ENCODE measurements at places on chromosomes 6 and 20.

DNA sequence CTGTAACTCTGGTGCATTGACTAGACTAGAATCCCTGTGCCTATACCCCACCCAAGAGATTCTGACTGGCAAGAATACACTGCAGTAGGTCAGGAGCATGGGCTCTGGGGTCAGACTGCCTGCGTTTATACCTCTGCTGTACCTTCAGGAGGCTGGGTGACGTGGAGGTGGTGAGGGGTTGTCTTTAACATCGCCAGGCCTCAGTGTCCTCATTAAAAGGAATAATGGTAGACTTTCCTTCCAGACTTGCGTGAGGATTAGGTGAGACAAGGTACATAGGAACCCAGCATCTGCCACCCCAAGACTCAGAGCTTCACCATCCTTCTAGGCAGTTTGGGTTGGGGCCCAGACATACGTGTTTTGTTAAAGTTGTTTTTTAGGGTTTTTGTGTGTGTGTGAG, 44.3 kb downstream of the TM9SF4 start:
- no peak for DNase-seq

DNA sequence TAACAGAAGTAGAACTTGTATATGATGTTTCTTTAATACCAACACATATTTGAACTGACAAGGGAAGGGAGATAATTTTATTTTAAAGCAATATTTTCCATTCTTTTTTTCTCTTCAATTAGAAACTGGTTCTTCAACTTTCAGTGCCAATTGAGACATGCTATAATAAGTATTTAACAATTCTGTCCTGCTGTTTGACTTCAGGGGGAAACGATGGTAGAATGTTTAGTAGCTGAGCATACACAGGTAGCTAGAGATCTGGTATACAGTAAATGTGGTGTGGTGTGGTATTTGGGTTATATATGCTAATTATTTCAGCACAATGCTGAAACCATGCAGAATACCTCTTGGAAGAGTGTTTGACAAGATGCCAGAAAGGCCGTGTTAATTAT, 156.9 kb downstream of the ARID1B start:
- DNase-seq, result no peak

GRCh38 chr6:168837254-168838036, 396.5 kb downstream of the SMOC2 start:
- no peak for DNase-seq

DNA sequence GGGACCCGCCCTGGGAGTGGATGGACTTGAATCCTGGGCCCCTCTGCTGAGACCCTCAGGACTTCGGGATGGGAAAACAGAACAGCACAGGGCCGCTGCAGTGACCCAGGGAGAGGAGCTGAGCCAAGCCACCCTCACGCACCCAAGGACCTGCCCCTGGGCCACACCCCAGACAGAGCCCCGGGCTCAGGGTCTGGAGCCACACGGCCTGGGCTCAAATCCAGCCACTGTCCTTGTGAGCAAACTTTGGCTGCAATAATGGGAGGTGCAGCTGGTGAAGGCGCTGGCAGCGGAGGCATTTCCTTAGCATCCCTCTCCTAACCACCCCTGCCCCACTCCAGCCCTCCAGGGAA, 207.7 kb downstream of the PREX1 start:
- DNase-seq, result no peak

GRCh38 chr6:36735110-36736071, 37.8 kb downstream of the RAB44 start:
- peak; percentile 47 for DNase-seq

DNA sequence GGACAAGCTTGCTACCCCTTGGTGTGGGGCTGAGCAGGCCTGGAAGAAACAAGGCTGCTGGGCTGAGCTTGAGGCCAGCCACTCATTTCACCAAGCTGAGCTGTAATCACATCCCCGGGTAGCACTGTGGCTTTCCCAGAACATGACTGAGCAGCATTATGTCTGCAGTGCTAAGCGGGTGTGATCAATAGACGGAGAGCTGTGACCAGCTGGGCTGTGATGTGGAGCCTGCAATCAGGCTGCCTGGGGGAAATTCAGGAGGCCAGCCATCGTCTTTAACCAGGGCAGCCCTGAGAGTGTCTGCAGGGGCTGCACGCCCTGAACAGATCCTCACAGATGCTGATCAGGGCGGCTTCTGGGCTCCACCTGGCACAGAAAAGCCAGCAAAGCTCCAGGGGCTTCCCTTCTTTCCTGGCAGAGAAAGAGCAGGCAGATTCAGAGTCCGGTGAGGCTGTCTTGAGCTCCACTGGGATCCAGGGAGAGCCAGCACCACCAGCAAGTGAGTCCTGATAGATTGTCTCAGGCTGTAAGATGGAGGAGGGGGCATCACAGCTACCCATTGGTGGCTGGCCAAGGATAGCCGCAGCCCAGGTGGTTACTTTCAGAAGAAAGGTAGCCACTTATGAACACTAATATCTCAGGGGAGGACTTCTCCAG, 165.9 kb downstream of the NRN1 start:
- DNase-seq, result no peak

- DNase-seq, result no peak
Observed at GRCh38 chr20:3307078-3307477, 68.1 kb upstream of the SLC4A11 start.

DNA sequence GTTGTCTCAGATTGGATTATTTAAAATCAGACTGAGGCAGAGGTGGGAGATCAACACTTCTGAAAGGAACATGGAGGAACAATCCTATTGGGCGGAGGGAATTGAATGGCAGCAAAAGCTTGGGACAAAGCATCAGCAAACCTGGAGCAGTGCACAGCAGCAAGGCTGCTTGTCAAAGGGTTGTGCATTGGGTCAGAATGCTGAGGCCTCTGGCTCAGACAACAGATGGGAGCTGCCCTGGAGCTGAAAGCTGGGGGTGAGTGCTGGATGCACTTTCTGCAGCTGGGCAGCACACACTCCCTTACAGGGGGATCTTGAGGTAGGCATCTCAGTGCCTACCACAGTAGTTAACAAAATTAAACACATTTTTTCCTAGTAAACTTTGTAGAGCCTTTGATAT, 634.4 kb upstream of the MMS22L start:
- DNase-seq, result no peak

GRCh38 chr6:120960761-120961160, 373.5 kb downstream of the TBC1D32 start:
- DNase-seq, result no peak

DNA sequence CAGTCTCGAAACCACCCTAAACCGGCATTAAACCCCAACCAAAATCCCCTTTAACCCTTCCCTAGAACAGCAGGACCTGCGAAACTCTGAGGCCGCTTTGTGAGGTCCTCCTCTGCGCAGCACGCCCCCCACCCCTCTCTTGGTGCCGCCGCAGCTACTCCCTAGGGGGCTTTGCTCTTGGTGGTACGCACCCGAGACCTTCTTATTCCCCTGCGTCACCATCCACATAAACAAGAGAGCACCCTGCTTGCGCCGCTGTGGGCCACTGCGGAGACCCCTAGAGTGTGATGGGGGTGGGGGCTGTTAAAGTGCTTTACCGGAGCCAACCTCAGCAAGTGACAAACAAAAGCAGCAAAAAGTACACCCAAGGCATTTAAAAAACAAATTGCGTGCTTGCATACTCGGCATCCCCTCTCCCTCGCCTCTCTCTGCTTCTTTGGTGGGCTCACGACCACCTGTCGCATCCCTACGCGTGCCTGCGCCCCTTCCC, 502 bp upstream of the GNAS start:
- DNase-seq, result no peak

DNA sequence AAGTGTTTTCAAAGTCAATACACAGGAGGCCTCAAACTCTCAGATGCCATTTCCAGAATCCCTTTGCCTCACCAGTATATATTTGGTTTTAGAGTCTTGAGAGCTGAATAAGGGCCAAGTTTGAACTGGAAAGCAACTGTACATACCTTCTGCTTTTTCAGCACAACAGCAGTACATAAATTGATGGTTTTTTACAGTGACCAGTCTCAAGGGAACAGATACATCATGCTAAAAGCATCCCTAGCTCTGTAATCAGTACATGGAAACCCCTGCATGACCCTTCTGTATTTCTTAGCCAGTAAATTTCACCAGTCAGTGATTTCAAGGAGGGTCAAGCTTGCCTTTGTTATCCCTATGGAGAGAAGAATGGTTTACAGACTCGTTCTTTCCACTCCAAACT, 40.6 kb upstream of the ECHDC1 start:
- peak; percentile 13 for DNase-seq
